ENCODE measurements at places on chromosomes 7 and 10. TPM values are rescaled to one million over a fixed set of nuclear protein-coding genes. Genes with fewer than 3 reads are reported as not detected.

Gene CALML5
- total RNA-seq, result not detected

Gene FOXP2
- total RNA-seq, result not detected

Gene DKK1
- 46.2 TPM for total RNA-seq

Gene MORN4
- 6.8 TPM for total RNA-seq

Gene PDE6C
- not detected for total RNA-seq

Gene HMX3
- total RNA-seq, result 10.8 TPM

Gene PCGF6
- total RNA-seq, result 41.8 TPM

Gene LBX1
- not detected for total RNA-seq

Gene VSTM2A
- total RNA-seq, result not detected

Gene KEL
- total RNA-seq, result 5.1 TPM

Gene CALML3
- total RNA-seq, result not detected

Gene CNPY1
- not detected for total RNA-seq

Gene OR2A42
- total RNA-seq, result not detected

Gene KLLN
- 0.81 TPM for total RNA-seq

Gene RBP4
- 19.3 TPM for total RNA-seq

Gene PRSS2
- total RNA-seq, result not detected

Gene DGKI
- 1.6 TPM for total RNA-seq

Gene SORCS1
- not detected for total RNA-seq

Gene PLEKHS1
- 0.03 TPM for total RNA-seq

Gene ANLN
- 397 TPM for total RNA-seq

Gene CRTAC1
- total RNA-seq, result not detected

Gene COMMD3
- total RNA-seq, result 37.5 TPM

Gene HIP1
- total RNA-seq, result 25.8 TPM

Gene C7orf33
- total RNA-seq, result not detected

Gene SAMD9L
- total RNA-seq, result 16.4 TPM

GRCh38 chr7:11931307-11931706 lies 99.3 kb upstream of the THSD7A start:
- no peak for DNase-seq

- DNase-seq, result no peak
Observed at GRCh38 chr7:311796-312195, 21.8 kb downstream of the FOXL3 start.

- no peak for DNase-seq
Observed at GRCh38 chr10:71606257-71607081, 113.1 kb downstream of the C10orf105 start.

DNA sequence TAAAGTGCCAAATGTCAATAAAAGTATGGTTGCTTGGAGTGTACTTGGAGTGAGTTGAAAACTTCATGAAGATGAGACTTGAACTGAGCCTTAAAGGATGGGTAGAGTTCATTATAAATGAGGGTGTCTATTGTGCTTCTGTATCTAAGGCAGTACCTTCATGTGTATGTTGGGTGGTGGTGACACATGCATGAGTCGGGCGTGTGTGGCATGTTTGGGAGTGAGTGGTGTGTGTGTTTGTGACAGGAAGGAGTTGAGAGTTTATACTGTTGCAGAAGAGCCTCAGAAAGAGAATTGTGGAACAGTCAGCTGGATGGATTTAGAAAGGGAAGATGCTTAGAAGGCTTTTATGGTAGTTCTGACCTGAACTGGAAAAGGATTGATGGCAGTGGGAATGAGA lies 6.0 kb upstream of the ZRANB1 start:
- DNase-seq, result no peak

DNA sequence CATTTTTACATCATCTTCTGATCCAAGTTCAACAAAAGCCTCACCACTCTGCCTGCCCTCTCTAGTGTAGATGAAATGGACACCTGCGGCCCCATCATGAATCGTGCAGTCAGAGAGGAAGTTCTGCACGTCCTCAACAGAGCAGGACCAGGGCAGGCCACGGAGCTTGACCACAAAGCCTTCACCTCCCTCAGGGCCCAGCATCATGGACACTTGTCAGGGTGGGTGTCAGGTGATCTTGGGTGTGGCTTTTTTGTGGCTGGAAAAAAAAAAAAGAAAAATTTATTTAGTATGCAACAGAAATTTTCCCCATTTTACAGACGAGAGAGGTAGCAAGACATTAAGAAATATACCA lies 16.2 kb downstream of the FXYD4 start:
- DNase-seq, result no peak

- DNase-seq, result no peak
Observed at GRCh38 chr7:17564678-17565212, 266.3 kb downstream of the AHR start.

GRCh38 chr10:50874723-50875122 lies 10.7 kb downstream of the A1CF start:
- DNase-seq, result no peak

- DNase-seq, result no peak
Observed at GRCh38 chr7:23014681-23015080, 751 bp upstream of the HYCC1 start.

GRCh38 chr10:17380016-17380415 lies 74.4 kb downstream of the ST8SIA6 start:
- DNase-seq, result no peak

- DNase-seq, result no peak
Observed at GRCh38 chr10:119896061-119896655, 3.6 kb downstream of the SEC23IP start.

DNA sequence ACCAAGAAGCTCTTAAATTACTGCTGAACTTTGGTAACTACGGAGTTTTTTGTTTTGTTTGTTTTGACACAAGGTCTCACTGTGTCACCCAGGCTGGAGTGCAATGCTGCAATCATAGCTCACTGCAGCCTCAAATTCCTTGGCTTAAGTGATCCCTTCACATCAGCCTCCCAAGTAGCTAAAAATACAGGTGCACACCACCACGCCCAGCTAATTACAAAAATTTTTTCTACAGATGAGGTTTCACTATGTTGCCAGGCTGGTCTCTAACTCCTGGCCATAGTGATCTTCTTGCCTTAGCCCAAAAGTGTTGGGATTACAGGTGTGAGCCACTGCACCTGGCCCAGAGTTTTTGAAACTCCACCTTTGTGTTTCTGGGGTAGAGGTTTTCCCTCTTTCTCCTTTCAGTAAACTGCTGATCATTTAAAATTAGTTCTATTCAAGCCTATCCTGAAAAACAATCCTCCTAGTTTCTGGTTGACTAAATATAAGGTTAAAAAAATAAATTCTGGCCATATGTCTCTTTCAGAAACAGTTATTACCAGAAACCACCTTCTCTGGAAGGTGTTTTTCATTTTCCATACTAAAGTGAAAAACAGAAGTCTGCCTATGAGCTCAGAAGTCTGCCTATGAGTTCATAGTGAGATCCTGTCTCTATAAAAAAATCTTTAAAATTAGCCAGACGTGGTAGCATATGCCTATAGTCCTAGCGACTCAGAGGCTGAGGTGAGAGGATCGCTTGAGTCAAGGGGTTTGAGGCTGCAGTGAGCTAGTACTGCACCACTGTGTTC lies 63.9 kb downstream of the VOPP1 start:
- no peak for DNase-seq

GRCh38 chr10:51342381-51342780 lies 268.1 kb downstream of the PRKG1 start:
- no peak for DNase-seq

GRCh38 chr10:122363722-122364463 lies 10.6 kb upstream of the PLEKHA1 start:
- no peak for DNase-seq

- DNase-seq, result no peak
Observed at GRCh38 chr10:103584216-103585010, 90.9 kb downstream of the NEURL1 start.

DNA sequence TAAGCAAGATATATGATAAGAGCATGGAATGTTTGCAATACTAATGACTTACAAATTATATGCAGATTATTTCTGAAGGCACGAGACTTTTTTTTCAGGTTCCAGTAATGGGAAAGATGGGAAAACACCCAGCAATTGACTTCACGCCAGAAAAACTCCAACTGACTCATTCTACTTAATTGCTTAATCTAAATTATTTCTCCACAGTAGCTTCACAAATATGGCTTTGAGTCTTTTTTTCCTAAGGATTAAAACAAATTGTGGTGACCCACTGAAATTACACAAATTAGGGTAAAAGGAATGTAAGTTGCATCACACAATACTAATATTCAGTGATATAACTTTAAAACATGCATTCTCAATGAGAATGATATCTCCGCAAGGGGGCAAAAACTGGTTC lies 138.7 kb downstream of the GNAI1 start:
- DNase-seq, result no peak

- no peak for DNase-seq
Observed at GRCh38 chr10:26698909-26699308, 1.4 kb downstream of the PDSS1 start.

DNA sequence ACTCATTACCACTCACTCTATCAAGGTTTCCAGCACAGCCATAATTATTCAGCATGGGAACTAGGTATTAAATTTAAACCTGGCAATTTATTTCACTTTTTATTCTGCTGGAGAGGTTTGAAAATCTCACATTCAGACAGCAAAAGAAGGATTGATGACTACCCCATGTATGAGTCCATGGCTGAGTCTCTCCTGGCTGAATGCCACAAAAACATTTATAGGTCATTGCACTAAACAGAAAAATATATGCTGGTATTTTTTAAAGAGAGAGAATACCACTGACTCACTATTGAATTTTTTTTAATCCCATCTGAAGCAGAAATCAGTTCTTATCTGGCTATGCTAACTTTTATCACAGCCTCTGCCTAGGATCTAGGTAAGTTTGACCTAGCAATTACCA lies 336.3 kb downstream of the PPP1R3A start:
- no peak for DNase-seq

DNA sequence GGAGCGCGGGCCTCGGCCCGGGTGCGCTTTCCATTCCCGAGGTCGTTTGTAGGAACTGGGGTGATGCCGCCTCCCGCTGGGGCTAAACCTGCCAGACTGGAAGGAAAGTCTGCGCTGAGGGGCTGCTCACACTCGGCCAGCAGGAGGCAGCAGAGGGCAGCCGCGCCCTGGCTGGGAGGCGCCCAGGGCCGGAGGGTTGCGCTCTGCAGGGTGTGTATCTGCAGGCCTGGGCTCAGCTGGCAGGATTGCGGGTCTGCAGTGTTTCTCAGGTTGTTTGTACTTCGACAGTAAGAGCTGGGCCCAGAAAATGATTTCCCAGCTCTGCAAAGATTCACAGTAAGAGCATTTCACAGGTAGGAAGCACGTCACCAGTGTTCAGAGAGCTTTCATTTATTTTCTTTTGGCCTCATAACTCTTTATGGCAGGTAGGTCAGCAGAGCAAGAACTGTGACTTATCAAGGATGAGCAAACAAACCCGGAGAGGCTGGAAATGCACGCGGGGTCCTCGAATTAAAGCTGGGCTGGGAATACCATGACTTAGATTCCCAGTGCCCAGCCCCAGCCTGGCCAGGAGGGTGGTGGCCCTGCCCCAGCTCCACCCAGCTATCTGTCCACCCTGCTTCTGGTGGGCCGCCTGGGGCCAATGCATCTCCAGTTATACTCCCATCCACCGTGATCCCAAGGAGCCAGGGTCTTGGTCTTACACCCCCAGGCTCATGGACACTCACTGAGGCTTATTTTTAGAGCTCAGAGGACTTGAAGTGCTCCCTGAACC lies 15.2 kb upstream of the PPP2R2D start:
- peak; percentile 47 for DNase-seq

- no peak for DNase-seq
Observed at GRCh38 chr7:29881724-29882123, 75.4 kb downstream of the WIPF3 start.

All from SJSA1 (cell line).